ENCODE measurements at places on chromosomes 16 and 17. TPM values are rescaled to one million over a fixed set of nuclear protein-coding genes. Genes with fewer than 3 reads are reported as not detected.

The TMEM114 gene
- not detected for total RNA-seq

The PRR35 gene
- total RNA-seq, result not detected

The KRTAP4-1 gene
- total RNA-seq, result not detected

- no peak for DNase-seq
Measured at GRCh38 chr16:48555155-48555554, 54.8 kb downstream of the N4BP1 start.

DNA sequence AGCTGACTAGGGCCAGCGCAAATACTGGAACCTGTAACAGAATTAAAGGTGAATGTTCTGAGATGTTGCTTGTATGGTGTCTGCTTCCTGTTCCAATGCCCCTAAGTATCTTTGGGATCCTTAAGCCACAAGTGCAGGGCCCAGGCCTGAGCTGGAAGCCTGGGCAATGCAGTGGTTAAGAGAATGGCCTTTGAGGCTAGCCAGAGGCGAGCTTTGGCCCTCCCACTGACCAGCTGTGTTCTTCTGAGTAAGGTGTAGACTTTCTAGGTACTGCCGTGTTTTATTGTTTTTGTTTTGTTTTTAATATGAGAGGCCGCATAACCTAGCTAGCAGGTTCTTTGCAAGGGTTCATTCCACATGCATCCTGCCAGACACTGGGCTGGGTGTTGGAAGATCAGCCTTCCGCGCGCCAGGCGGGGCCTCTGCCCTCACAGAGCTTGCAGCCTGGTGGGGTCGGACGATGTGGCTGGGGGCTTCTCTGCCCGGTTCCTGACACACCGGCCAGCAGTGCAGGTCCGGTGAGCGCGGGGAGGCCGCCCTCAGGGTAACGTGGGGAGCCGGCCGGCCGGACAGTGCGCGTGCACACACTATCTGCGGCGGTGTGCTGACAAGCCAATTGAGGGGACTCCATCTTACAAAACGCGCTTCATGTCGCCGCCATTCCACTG is 551 bp upstream of the MLX start:
- DNase-seq, result no peak

DNA sequence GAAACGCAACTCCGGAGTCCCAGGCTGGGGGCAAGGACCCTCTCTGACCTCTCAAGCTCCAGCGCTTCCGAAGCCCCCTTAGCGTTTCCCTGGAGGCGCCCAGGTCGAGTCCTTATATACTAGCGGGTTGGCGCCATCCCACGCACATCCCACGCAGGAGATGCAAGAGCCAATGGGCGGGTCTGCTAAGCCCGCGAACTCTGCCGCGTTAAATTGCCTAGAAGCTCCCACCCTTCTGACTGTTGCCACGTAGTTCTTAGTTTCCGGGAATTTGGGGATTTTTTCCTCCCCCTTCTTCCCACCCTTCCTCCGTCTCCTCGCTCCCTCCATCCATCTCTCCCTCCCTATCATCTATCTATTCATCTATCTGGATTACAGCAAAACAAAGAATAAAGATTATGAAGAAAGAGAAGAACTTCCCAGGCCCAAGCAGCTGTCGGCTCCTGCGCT is at the start of gene SLFN11:
Gene SLFN11 (minus strand): TSS at position 88 of the 450 bp plus-strand sequence. CDS start 9,814 bp downstream, outside the sequence.
- peak; percentile 98 for DNase-seq

GRCh38 chr16:80319181-80319580 is 221.6 kb upstream of the DYNLRB2 start:
- DNase-seq, result no peak

DNA sequence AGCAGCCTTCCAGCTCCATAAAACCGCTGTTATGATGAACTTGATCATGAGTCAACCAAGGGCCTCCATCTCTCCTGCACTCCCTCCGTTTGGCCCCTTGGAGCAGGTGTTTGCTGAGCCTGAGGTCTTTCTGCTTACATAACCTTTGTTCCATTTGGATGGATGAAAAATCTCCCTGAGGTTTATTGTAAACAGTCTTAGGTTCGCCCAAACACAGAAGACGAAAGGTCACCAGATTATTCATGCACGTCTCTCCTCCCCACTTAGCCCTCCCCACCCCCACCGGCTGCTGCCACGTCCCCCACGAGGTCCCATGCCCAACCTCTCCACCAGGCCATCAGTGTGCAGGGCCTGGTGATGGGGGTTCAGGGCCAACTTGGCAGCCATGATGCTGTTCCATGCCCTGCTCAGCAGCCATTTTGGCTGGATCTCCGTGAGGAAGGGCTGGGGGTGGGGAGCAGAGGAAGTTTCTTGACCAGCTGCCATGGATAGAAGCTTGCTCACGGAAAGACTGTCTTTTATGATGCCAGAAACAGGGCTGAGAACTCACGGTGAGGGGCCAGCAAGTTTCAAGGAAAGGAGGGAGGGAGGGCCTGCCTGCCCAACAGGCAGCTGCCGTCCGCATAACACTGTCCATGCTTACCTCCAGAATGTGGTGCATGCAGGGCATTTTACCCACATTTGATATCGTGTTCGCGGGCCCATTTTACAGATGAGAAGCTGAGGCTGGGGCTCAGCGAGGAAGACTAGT is 47.8 kb upstream of the FOXF1 start:
- DNase-seq, result no peak
